HEK293T (cell line): ENCODE measurements at places on chromosomes 7 and 10.
A peak's percentile ranks its signal among the peaks of the same experiment; 100 is the strongest.

- no peak for DNase-seq
Measured at GRCh38 chr7:95427914-95428516, 6.8 kb downstream of the PON2 start.

DNA sequence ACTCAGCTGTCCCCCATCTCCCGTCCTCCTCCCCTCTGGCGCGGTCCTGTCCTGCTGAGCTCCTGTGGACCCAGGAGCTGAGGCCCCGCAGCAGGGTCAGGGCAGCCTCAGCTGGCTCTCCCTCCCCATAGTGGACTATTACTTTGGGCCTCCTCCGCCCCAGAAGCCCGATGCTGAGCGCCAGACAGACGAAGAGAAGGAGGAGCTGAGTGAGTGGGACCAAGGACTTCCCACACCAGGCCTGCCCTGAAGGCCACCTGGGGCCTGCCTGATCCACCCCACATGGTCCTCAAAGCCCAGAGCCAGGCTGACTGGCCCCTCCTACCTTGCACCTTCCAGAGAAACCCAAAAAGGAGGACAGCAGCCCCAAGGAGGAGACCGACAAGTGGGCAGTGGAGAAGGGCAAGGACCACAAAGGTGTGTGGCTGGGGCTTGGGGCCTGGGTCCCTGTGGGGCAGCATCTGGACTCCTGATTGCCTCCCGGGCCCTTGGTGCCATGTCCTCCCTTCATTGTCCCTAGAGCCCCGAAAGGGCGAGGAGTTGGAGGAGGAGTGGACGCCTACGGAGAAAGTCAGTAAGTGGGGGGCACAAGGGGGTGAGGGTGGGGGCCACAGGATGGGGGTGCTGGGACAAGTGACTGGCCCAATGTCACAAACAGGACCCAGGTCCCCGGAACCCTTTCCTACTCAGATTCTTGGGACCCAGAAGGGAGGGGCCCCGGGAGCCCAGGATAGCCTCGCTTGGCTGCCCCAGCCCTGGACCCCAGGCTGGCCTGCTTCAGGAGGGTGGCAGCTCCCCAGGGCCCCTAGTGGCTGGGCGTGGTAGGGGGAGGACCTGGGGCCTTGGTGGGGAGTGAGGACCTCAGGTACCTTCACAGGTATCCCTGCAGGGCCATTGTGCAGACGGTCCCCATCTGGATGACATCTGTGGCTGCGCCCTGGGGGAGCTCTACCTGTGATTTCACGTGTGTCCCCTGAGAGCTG is 4.9 kb downstream of the AEBP1 start:
- DNase-seq: no peak

DNA sequence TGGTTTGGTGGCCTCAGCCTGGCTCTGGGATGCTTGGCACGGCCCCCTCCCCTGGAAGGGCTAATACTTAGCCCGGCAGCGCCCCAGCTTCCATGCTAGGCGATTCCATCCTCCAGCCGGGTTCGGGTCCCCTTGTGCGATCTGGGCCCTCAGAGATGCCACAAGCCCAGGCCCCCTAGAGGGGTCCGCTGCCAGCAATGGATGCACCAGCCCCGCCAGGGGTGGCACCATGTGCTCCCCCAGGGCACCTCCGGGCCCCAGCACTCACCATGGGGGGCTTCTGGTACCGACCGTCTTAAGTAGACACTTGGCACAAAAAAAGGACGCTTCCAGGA is 125.7 kb upstream of the KCTD7 start:
- DNase-seq: no peak

DNA sequence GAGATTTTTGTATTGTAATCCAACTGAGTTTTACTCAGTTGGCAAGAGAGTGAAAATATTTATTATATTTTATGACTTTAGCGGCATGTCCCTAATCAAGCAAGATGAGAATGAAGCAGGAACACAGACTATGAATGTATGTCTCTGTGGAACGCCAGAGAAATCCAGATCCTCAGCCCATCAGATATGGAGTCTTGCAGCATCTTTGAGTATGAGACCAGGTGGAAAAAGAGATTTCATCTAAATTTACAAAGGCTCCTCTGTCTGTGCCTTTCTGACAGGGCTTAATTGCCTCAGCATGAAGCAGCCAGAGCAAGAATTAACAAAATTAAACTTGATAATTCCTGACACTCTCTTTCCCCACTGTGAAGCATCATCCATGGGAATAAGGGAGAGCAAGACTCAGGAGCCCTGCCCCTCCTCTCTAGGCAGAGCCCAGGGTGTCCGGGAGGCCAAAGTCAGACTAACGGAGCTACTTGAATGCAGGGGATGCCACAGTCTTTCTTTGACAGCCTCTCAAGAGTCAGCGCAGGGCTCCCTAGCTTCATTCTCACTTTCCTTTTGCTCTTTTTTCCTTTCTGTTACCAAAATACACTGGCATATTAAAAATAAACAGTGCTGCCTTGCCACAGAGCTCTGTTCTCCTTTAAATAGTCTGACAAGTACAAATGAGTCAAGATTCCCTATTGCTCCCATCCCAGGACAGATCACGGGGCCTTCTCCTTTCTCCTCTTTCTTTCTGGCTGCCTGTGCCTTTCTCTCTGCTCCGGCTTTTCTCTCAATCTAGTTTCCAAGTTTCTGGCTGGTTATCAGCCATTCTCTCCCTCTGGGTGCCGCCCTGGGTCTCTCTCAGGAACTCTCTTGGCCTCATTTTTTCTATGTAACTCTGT is 132.2 kb upstream of the INHBA start:
- DNase-seq: no peak

- no peak for DNase-seq
Measured at GRCh38 chr10:26112532-26112931, 104.0 kb upstream of the GAD2 start.

- no peak for DNase-seq
Measured at GRCh38 chr7:135560631-135561030, 2.9 kb downstream of the NUP205 start.

- DNase-seq: no peak
Measured at GRCh38 chr7:155449008-155449868, 8.7 kb upstream of the EN2 start.

DNA sequence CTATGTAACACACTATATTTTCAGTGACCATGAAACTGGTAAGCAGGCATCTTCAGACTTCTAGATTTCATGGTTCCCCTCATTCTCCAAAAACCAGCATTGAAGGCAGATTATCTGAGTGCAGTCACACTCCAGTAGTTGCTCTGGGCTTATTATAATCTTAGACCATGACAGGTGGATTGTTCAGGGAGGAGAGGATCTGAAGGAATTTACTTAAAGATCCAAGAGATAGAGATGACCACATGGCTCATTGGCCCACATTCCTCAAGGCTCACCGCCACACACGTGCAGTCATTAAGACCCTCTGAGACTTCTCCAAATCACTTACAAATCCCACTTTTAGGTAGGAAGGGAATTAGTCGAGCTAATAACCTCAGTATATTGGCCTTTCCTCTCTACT is 55.2 kb downstream of the GSAP start:
- no peak for DNase-seq

DNA sequence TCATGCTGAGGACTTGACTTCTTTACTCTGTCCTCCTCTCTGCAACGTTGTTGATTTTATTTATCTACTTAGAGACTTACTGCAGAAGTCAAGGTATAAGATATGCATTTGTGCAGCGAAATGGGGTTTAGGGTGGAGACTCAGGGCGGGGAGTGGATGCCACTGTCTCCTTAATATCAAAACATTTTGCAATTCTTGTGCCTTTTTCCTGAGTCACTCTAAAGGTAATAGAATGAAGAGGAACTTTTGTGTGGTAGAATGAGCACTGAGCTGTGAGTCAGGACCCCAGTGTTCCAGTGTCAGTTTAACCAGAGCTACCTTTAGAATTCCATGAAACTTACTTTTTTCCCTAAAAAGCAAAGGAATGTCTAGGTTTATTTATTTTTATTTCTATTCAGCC is 78.2 kb downstream of the VTI1A start:
- DNase-seq: no peak

- DNase-seq: no peak
Measured at GRCh38 chr10:48508791-48509772, 95.8 kb downstream of the ARHGAP22 start.

- peak; percentile 52 for DNase-seq
Measured at GRCh38 chr7:143490717-143491306, 13.1 kb downstream of the TAS2R41 start.

DNA sequence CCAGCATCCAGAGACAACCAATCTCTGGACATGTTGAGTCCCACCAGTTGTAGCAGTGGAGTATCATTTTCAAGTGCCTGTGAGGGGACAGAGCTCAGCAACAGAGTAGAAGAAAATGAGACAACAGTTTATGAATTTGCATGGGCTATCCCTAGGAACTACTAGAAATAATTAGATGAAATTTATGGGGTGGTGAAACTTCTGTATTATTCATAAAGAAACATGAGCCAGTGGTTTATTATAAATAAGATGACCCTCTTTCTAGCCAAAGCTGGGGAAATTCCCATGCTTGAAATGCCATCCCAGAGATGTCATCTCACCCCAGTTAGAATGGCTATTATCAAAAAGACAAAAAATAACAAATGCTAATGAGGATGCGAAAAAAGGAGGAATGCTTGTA is 55.1 kb upstream of the ITGB8 start:
- no peak for DNase-seq

GRCh38 chr7:27125986-27126394 is 4.6 kb downstream of the HOXA4 start:
- DNase-seq: no peak

DNA sequence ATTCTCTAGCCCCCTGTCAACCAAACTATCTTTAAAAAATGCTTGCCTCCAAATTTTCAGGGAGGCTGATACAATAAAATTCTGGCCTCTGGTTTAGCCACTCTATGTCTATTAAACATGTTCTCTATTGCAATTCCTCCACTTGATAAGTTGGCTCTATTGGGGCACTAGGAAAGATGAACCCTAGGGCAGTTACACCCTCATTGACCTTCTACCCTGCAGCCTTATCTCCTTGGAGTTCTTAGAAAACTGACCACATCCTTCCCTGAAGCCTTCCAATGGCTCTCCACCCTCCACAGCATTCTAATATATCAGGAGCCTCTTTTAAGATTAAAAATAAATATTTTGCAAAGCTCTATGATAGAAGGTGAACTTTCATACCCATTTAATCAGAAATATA is 30.6 kb downstream of the SVOPL start:
- no peak for DNase-seq

- DNase-seq: no peak
Measured at GRCh38 chr10:81984428-81984827, 109.4 kb downstream of the NRG3 start.

GRCh38 chr7:130930681-130931080 is 196.7 kb upstream of the KLF14 start:
- no peak for DNase-seq

- DNase-seq: peak; percentile 50
Measured at GRCh38 chr10:36779238-36779846, 346.1 kb upstream of the ANKRD30A start.

DNA sequence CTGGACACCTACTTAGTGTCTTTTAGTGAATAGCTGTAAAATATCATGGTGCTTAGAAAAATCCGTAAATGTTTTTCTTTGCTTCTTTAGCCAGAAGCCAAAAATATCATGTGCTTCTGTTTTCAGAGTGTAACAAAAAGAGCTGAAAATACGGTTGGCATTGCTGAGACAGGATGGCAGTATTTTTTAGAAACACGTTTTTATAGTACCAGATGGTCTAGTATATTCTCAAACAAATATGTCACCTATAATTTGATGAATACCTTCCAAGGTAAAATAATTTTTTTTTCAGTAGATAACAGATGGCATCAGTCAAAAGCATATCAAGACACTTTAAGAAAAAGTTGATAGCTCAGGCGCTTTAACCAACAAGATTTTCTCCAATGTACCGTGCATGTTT is 326.6 kb downstream of the PHF14 start:
- no peak for DNase-seq

- no peak for DNase-seq
Measured at GRCh38 chr10:59631237-59631636, 78.4 kb downstream of the SLC16A9 start.

- no peak for DNase-seq
Measured at GRCh38 chr7:26958834-26959233, 94.4 kb upstream of the SKAP2 start.

DNA sequence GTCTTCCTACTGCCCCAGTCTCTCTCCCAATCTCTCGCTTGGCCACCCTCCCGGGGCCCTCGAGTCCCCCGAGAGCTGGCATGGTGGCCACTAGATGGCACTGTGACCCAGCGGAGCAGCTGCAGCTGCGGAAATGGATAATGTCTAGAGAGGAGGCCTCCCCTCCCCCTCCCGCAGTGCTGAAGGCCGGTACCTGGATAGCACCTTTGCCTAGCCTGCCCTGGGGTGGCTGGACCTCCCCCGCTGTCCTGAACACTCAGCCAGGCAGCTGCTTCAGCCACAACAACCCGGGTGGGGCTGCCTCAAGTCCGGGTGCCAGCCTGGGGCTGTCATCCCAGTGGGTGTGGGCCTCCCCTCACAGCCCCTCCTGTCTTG is 65.2 kb downstream of the GOLGA7B start:
- peak; percentile 89 for DNase-seq

DNA sequence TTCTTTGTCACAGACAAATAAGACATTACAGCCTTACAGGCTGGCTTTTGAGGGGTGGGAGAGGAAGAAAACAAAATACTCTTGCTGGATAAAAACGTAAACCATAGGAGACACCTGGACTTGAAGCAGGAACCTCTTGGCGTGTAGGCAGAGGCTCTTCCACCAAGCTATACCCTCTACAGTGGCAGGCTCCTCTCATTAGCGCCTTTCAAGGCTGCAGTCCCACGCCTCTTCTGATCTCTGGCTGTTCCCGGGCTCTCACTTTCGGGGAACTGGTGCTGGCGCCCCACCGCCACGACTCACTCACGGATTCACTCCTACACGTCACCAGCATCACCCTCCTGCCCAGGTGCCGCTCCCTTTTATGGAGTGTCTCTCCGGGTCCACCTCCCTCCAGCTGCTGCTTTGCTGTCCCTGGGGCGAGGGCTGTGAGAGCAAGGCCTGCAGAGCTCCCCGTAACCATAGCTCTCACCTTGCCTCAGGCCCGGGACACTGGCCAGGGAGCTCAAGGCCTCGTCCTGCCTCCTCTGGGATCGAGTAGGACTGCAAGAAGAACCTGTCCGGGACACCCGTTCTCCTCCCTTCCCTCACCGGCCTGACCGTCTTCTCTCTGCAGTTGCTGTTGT is 62.6 kb downstream of the ZNF777 start:
- DNase-seq: no peak

DNA sequence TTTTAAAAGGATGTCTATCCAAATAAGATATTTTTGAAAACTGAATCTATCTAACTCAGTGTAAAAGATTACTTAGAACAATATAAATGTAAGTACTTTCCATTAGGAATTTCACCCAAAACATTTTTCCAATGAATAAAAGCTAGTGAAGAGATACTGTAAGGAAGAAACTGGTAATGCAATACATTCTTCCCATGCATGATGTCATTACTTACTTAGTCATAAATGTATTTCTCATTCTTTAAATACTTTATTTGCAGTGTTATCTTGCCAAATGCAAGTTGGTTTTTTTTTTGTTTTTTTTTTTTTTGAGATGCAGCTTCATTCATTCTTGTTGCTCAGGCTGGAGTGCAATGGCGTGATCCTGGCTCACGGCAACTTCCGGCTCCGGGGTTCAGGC is 265.6 kb downstream of the PHF14 start:
- DNase-seq: no peak
